ENCODE measurements at places on chromosomes 1 and 21.

DNA sequence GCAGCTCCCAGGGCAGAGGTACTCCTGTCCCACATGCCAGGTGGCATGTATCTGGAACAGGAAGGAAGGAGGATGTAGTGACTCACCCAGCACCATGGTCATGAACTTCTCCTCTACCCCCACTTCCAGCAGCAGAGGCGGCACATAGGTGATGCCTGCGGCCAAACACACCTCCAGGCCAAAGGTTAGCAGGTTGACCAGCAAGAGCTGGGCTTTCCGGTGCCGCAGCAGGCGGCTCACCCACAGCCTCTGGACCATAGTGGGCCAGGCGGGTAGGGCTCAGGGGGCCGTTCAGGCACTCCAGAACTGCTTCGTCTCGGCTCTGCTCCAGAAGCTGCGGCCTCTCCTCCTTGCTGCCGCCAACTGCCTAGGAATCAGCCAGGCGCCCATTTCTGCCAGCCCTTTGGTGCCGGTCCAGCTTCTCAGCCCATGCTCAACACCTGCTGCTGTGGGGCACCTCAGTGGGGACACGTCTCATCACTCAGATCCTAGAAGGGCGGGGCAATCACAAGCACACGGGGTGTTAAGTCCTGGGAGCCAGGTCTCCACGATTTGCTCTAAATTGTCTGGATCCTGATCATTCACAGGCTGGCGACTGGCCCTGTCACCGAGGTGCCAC lies 15.8 kb downstream of the SLC45A3 start:
- DNase-seq, result no peak

- DNase-seq, result no peak
Observed at GRCh38 chr1:53341961-53342707, 14.3 kb upstream of the LRP8 start.

DNA sequence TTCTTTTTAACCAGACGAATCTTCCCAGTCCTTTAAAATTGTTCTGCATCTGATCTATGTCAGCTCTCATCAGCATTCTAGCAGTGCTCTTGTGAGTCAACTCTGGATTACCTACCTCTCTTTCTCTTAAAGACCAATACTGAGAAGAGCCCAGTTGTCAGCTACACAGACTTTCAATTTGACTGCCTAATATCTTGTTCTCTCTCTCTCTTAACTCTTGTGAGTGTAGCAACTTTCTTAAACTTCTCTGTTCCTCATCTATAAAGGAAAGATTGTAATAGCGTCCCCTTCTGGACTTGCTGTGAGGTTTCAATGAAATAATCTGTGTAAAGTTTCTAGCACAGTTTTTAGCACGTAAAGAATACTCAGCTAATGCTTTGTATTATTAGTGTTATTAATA lies 499.3 kb upstream of the ADAMTS5 start:
- no peak for DNase-seq

GRCh38 chr1:162984699-162985098 lies 84.5 kb upstream of the RGS4 start:
- DNase-seq, result no peak

- peak; percentile 75 for DNase-seq
Observed at GRCh38 chr1:41492341-41492848, 7.9 kb upstream of the EDN2 start.

DNA sequence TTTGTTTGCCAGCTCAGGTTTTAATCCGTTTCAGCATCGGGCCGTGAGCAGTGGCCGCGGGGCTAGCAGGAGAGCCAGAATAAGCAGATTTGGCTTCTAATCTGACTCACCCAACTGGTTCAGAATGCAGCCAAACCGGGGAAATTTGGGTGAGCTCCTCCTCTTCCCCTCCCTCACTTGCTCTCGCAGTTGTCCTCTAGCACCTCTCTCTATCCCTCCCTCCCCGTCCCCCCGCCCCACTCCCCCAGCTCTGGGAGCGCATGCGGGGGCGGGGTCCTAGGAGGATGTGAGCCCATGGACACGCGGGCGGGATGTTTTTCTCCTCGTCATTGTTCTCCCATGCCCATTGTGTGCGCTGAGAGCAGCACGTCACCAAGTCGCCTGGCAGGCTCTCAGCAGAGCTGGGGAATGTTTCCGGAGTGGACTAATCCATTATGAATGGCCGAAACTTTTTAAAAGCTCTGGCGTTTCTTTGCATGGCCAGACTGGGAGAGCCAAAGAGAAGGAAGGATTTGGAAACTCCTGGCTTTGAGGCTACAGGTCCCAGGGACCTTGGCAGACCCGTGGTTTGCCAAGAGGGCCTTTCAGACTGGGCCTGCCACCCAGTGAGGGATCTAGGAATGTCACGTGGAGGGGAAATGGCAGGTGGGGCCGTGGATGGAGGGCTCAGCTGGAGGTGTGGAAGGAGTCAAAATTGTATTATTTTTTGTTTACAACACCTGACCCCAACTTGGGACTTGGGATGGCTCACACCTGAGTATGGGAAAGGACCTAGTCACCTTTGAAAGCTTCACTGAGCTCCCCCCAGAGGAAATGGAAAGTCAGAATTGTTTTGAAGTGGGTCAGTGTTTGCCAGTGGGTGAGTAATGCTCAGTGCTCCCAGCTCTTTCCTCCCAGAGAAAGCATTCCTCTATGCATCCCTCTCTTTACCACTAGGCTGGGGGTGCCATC lies 39.2 kb downstream of the CDK18 start:
- DNase-seq, result no peak

DNA sequence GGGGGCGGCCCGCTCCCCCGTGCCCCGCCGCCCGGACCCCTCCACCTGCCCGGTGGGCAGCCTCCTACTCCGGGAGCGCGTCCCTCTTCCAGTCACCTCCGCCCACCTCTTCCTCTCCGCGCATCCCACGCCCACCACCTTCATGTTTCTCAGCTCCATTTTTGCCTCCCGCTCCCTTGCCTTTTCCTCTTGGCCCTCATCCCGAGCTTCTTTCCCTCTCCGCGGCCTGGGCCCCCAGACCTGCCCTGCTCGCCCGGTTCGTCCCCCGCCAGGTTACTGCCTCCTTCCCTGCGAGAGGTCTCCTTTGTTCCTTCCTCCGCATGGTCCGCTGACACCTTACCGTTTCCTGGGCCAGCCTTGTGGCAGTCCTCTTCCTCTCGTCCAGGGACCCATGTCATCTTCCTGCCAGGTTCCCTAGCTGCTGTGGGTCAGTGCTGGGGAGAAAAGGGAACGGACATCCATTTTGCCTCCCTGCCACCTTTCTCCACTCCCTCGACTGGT lies 563 bp downstream of the QSOX1 start:
- no peak for DNase-seq

DNA sequence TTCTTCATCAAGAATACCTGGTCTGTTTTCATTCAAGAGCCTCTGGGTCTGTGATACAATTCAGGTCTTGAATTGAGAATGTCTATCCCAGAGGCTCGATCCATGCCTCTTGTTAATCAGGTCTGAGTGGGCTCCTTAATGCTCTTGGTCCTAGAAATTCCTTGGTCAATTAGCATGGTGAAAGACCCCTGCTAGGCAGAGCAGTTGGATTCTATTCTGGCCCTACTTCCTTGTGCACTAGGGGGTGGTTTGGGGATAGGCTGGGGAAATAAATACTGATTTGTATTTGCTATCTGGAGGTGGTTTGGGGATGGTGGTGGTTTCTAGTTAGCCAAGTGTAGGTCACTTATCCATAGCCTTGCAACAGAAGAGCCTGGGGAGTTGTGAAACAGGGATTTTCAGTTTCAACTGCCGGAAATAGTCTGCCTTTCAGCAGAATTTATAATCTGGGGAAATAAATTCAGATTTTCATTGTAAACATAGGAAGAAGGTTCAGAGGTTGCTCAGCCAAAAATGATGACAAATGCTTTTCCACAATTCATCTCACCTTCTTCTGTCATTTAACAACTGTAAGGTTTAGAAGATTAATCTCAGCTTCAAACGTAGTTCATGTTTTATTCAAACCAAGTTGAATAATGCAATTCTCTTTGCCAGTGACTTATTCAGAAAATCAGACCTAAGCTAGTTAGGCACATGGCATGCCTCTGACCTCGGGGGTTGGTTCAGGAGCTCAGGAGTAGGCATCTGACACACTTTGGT lies 22.2 kb upstream of the SCAF4 start:
- no peak for DNase-seq

DNA sequence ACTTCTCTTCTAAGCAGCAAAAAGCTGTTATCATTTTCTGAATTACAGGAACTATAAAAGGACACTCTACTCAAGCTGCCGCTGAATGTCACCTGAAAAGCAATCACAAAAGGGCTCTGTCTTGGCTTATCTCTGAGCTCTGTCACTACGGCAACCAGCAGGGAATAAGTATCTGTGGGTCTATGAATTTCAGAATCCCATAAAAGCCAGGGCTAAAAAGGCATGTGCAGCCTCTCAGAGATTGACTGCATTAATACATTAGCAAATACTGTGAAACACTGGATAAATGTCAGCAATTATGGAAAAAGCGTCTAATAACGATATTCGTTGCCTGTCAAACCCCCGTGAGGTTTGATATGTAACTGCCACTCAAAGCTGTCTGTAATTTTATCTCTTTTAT lies 210.2 kb upstream of the DMRTA2 start:
- peak; percentile 15 for DNase-seq

- DNase-seq, result no peak
Observed at GRCh38 chr1:212118167-212118871, 82.8 kb downstream of the DTL start.

GRCh38 chr1:55714230-55714629 lies 499.1 kb upstream of the USP24 start:
- no peak for DNase-seq

DNA sequence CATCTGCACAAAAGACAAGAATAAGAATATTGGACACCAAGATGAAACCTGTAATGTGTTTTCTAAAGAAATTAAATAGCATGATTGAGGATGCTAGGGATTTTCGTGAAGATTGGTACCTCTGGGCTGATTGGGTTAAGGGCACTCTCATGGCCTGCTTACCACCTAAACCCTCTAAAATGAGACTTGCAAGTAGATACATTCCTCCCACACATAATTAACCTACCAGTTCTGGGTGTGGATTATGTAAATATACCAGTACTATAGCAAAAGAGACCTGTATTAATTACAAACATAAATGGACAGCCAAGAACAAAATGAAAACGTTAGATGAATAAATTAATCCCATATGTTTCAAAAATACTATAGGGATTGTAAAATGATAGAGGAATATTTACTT lies 1069.6 kb upstream of the B3GALT2 start:
- DNase-seq, result no peak

GRCh38 chr21:44924606-44925377 lies 4.1 kb upstream of the ITGB2 start:
- no peak for DNase-seq

- no peak for DNase-seq
Observed at GRCh38 chr1:220516014-220516721, 11.8 kb upstream of the MARK1 start.

GRCh38 chr1:182107209-182107608 lies 45.7 kb upstream of the ZNF648 start:
- no peak for DNase-seq

DNA sequence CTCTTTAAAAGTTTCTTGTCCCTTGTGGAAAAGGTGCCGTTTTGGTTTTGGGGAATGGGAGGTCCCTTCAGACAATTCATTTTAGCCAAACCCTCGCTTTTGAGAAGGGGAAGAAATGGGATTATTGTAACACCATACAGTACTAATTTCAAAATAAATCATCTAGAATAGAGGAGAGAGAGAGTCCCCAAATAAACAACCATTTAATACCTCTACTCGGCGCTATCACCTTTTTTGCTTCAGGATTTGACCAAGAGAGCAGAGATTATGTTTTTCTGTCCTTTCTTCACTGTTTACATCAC lies 770 bp upstream of the RC3H1 start:
- no peak for DNase-seq

- no peak for DNase-seq
Observed at GRCh38 chr1:42403880-42404400, 23.3 kb downstream of the RIMKLA start.

GRCh38 chr1:234311414-234311813 lies 61.8 kb upstream of the COA6 start:
- no peak for DNase-seq

GRCh38 chr1:118371612-118372011 lies 186.6 kb upstream of the SPAG17 start:
- DNase-seq, result no peak

- no peak for DNase-seq
Observed at GRCh38 chr1:243470502-243470901, 214.7 kb downstream of the SDCCAG8 start.

DNA sequence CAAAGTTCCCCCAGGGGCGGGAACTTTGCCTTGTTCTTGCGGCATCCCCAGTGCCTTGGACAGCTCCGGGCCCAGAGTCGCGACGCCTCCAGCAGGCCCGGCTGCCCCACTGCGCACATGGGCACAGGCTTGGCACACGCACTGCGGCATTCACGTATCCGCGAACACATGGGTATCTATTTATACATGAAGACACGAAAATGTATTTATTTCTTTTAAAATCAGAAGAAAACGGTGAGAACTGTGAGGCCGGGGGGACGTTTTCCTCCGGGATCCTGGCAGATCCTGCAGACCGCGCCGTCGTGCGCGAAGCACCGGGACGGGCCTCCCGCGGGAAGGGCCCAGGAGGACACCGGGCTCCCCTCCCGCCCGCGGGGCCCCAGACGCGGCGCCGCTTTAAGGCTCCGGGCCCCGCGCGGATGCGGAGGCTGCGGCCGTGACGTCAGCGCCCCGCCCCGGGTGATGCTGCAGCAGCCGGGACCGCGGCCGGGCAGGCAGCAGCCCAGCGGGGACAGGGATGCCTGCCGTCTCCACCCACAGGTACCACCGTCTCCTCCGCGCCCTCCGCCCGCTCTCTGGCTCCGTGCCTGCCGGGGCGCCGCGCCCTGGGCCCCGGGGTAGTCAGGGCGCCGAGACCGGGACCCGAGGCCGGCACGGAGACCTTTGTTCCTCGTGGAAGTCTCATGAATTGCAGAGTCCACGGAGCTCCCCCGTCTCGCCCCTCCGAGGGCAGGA lies at the start of gene SLC45A1:
SLC45A1 (plus strand) TSS at position 468 of the 735 bp plus-strand sequence. CDS start 6,216 bp downstream, outside the sequence.
- peak; percentile 55 for DNase-seq

DNA sequence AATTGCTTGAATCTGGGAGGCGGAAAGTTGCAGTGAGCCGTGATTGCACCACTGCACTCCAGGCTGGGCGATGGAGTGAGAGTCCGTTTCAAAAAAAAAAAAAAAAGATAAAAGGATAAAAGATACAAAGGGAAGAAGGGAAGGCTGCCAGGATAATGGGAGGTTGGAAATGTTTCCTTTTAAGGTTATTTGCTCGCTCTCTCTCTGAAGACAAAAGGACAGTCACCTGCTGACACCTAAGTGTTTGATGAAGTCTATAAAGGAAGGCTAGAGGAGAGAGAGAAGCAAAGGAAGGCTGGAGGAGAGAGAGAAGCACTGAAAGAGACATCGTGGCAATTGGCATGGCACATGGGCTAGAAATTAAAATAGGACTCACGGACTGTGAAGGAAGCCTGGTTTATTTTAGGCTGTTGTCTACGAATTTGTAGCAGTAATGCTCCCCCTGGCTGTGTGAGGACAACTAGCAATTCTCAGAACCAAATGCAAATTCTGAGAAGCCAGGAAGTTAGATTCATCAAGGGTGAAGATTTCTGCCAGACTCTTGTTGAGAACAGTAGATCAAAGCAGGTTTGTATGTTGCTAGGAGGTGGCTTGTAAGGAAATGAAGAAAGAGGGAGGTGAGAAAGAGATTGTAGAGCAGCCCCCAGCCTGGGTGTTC lies 154.2 kb downstream of the ZP4 start:
- DNase-seq, result peak; percentile 11

Data from HuH-7 (cell line).